Myometrial cell (primary cell): ENCODE measurements at places on chromosomes 3 and 15. TPM values are rescaled to one million over a fixed set of nuclear protein-coding genes. Genes with fewer than 3 reads are reported as not detected.

The TMC3 gene
- total RNA-seq: not detected in 2 replicates

The FBXO40 gene
- not detected in 2 replicates for total RNA-seq

The SEMA3F gene
- total RNA-seq: 5.2 and 7.8 TPM in 2 replicates

The JMJD7 gene
- total RNA-seq: 7.8 and 20.9 TPM in 2 replicates

The CCDC12 gene
- total RNA-seq: 24.8 and 31.4 TPM in 2 replicates

The CADM2 gene
- total RNA-seq: not detected in 2 replicates

The ATP8B4 gene
- total RNA-seq: 2.6 and 4.4 TPM in 2 replicates

The CSPG5 gene
- 0.35 TPM in 1 of 2 replicates, not detected in the other for total RNA-seq

The HES1 gene
- total RNA-seq: 0.18 TPM in 1 of 2 replicates, not detected in the other

The SLC22A13 gene
- total RNA-seq: not detected in 2 replicates

The SEMA3G gene
- total RNA-seq: not detected in 2 replicates

The MESP2 gene
- under 0.01 and 2.8 TPM in 2 replicates for total RNA-seq

The MAP6D1 gene
- total RNA-seq: 8.9 and 10.4 TPM in 2 replicates

The RTP3 gene
- total RNA-seq: not detected in 2 replicates

The DLL4 gene
- under 0.01 and 0.58 TPM in 2 replicates for total RNA-seq

The OR5K2 gene
- total RNA-seq: not detected in 2 replicates

The OIP5 gene
- 15.2 and 23.1 TPM in 2 replicates for total RNA-seq

The FBXL2 gene
- 13.8 and 14.9 TPM in 2 replicates for total RNA-seq

The LSAMP gene
- under 0.01 and 0.18 TPM in 2 replicates for total RNA-seq

The B3GALNT1 gene
- 16.0 and 23.6 TPM in 2 replicates for total RNA-seq

The CEP97 gene
- 4.9 and 9.6 TPM in 2 replicates for total RNA-seq

The CYP11A1 gene
- total RNA-seq: 0.53 and 3.2 TPM in 2 replicates

The EMC7 gene
- total RNA-seq: 60.3 and 62.2 TPM in 2 replicates
